ENCODE measurements at places on chromosomes 5 and 9. TPM values are rescaled to one million over a fixed set of nuclear protein-coding genes. Genes with fewer than 3 reads are reported as not detected.

The PCDHAC2 gene
- not detected for total RNA-seq

The F12 gene
- total RNA-seq: 3.5 TPM

The LHX3 gene
- not detected for total RNA-seq

The GRXCR2 gene
- not detected for total RNA-seq

The SUSD3 gene
- total RNA-seq: 29.7 TPM

The CBY3 gene
- 0.51 TPM for total RNA-seq

The OSMR gene
- total RNA-seq: 0.07 TPM

The SPAAR gene
- not detected for total RNA-seq

The KDM3B gene
- total RNA-seq: 52.8 TPM

The FOXI1 gene
- not detected for total RNA-seq

The NSG2 gene
- total RNA-seq: not detected

The NEURL1B gene
- total RNA-seq: 0.37 TPM

The CAMK2A gene
- total RNA-seq: not detected

The GLRA1 gene
- not detected for total RNA-seq

The MEGF10 gene
- not detected for total RNA-seq

The C5orf52 gene
- total RNA-seq: not detected

The CD74 gene
- total RNA-seq: 445 TPM

The PDE8B gene
- total RNA-seq: 0.05 TPM

The PCDHGA6 gene
- 0.48 TPM for total RNA-seq

The SPATA6L gene
- total RNA-seq: 0.21 TPM

All from activated T-helper 2 cell treated with anti-CD3 and anti-CD28 coated beads, Interferon-gamma antibody, Interleukin-2, Interleukin-4, amounts not matched to agents 10 μg/mL and 5 μg/mL and 100 μg/mL, durations not matched to agents 14 hours and 24 hours and 36 hours (primary cell).